ENCODE measurements at places on chromosomes 7 and 10.

GRCh38 chr10:43209651-43210141 is 57.2 kb downstream of the RASGEF1A start:
- no peak for DNase-seq

DNA sequence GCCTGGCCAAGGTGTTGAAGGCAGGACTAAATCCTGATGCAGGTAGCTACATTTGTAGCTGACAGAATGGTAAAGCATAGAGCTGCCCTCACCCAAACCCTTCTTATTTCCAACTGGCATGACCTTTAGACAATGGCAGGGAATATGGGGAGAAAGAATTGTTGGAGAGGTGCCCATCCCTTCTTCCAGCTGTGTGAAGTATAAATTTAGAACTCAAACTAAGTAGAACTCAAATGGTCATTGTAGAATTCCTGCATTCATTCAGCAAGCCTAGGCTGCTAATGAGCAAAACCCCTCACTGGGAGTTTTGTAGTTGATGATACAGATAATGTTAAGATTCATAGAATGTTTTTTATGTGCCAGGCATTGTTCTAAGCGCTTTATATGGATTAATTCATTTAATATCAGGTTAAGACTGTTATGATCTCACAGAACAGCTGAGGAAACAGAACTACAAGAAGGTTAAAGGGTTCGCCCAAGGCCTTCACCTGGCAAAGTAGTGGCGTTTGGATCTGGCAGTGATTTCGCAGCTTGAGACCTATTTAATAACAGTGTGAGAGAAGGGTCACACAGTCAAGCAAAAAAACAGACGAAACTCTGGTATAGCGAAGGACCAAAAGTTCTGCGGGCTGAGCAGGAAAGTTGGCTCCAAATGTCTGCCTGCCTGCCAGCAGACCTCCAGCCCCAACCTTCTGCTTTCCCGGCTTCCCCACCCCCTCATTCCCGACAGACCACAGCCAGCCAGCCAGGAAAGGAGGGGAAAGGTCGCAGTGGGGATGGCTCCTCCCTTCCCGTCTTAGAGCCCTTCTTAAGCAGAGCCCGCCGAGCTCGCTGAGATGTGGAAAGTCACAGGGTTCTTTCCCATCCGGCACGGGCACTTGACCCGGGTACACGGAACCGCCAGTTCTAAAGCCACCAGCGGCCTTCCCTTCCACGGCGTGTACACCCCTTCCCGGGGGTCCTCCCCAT is 1.6 kb upstream of the HILPDA start:
- DNase-seq: no peak

DNA sequence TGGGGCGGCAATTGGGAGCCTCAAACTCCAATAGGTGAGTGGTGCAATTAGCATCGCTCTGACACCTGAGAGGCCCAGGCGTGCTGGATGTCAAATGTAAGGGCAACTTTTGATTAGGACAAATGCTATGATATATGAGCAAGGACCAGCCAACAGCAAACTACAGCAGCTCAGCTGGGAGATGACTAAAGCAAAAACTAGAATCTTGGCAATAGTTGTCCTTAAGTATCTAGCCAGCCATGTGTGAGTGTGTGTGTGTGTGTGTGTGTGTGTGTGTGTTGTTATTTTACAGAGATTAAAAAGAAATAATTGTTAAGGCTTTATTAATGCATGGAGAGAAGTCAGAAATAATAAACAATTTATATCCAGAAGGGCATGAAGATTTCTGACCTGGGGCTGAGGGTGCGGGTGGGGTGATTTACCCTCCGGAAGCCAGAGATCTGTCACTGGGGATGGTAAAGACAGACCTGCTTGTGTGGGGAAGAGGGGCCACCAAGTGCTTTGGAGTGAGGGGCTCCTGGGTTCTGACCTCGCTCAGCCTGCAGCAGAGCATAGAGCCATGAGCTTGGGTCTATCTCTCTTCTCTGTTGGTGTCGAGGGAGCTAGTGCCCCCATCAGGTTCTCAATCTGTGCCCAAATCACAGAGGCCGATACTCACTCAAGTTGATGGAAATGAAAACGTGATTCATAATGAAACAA is 77.3 kb downstream of the EMX2 start:
- DNase-seq: no peak

GRCh38 chr10:71092812-71093401 is 119.5 kb upstream of the UNC5B start:
- DNase-seq: no peak

GRCh38 chr10:78914060-78914378 is 154.7 kb upstream of the ZMIZ1 start:
- no peak for DNase-seq

DNA sequence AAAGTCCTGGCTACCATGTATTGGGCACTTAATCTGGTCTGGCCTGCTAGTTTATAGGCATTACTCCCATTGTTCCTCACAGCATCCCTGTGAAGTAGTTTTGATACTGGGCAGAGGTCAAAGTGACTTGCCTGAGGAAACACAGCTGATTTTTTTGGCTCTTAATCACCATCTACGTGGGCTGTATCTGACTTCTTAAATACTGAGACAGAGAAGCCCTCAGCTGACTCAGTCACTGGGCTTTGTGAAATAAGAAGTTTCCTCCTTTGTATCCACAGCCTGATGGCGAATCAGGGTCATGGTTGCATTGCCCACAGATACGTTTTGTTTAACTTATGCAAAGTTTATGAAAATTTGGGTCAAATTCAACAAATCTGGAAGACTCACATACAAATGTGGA is 13.2 kb downstream of the TACR2 start:
- no peak for DNase-seq

GRCh38 chr7:48938539-48939295 is 14.4 kb downstream of the CDC14C start:
- DNase-seq: no peak
